ENCODE measurements at places on chromosomes 16 and 17.

GRCh38 chr16:50308237-50308965, 42.0 kb downstream of the ADCY7 start:
- no peak for DNase-seq

DNA sequence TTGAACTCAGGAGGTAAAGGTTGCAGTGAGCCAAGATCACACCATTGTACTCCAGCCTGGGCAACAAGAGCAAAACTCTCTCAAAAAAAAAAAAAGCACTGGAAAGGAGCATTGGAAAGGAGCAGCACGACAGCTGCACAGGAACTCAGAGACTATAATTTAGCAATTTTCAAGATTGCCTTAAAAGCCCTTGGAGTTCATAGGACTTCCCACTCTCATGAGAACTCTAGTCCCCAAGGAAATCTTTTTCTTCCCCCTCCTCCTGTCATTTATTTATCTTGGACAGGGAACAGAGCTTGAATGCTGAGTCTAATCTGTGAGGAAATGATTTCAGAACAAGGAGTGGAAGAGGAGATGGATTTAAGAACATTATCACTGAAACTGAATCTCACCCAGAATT, 69.0 kb downstream of the PLXDC1 start:
- DNase-seq = no peak

GRCh38 chr17:38674749-38675615, at the start of gene EPOP:
Gene EPOP (minus strand): TSS chr17:38674957. CDS start chr17:38674495, 462 bp downstream.
- no peak for DNase-seq

DNA sequence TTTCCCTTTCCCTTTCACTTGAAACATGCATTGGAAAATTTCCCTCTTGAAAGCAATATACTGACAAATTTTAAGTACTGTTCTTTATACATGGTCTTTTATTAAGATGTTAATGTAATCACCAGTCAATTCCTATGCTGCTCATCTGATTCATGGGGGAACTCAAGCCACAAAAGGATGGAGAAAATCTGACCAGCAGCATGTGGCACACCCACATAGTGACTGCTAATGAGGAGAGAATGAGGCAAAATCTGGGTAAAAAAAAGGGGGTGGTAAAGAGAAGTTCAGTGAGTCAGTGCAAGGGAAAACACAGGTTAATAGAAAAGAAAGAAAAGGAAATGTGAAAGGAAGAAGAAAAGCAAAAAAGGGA, 11.3 kb downstream of the RFFL start:
- no peak for DNase-seq

- DNase-seq = no peak
Observed at GRCh38 chr16:24921229-24921628, 75.5 kb downstream of the SLC5A11 start.

GRCh38 chr16:57730771-57731730, 4.5 kb upstream of the KATNB1 start:
- DNase-seq = no peak

DNA sequence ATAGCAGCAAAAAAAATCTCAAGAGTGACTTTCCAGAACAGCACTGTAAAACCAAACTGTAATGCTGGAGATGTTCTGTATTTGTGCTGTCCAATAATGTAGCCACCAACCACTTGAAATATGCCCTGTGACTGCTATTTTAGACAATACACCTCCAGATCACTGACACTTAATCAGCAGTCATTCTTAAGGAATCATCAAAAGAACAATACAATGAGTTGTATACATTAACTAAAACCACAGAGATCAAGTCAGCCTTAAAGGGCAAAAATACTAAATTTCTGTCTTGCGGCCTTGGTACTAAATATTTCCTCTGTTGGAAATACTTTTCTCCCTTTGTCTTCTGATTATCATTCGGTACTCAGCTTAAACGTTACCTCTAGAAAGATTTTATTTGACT, 33.6 kb upstream of the ANKFY1 start:
- DNase-seq = no peak

DNA sequence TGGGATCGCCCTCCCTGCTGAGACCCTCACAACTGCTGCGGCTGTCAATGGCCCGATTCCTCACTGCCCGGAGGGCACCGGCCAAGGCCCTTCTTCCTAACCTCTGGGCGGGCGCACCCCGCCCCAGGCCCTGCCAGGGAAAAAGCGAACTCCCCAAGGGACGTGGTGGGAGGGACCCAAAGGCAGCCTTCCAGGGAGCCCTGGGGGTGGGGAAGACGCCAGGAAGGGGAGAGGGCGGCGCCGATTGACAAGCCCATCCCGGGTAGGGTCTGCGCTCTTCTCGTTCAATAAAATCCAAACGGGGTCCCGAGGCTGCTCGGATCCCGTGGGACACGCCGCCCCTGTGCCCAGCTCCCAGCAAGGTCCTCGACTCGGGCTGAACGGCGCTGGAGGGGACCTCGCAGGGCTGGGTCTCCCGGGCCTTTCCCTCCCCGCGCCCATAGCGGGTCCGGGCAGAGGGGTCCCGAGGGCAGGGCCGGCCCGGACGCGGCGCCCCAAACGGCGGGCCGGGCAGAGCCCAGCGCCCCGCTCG, 416 bp downstream of the KIFC3 start:
- peak; percentile 14 for DNase-seq

DNA sequence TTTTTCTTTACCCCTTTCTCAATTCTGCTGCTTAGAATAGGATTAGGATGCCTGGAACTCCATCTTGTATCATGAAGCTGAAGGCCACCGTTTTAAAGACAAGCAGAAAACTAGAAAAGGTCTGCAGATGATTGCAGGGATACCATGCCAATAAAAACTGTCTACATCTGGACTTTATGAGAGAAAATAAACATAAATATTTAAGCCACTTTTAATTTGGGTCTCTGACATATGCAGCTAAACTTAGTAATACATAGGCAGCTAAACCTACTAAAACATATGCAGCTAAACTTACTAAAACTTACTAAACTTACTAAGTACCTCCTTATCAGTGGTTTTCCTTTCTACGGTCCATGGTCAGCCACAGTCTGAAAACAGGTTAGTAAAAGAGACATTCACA, 48.4 kb downstream of the FBXL20 start:
- DNase-seq = no peak

DNA sequence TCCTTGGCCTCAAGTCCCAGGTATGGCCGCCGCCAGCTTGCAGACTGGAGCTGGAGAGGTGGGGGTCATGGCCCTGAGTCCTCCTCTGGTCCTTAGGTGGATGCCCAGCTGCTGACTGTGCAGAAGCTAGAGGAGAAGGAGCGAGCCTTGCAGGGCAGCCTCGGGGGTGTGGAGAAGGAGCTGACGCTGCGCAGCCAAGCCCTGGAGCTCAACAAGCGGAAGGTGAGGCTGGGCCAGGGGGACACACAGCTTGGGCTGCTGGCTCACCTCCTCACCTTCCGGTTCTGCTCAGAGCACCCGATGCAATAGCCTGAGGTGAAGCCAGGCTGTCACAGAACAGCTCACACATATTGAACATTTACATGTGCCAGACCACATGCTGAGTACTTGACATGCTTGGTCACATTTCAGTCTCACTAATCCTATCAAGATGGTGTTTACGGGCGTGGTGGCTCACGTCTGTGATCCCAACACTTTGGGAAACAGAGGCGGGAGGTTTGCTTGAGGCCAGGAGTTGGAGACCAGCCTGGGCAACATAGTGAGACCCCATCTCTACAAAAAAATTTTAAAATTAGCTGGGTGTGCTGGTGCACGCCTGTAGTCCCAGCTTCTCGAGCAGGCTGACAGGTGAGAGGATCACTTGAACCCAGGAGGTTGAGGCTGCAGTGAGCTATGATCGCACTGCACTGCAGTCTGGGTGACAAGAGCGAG, 7.4 kb downstream of the RNF40 start:
- DNase-seq = no peak

- no peak for DNase-seq
Observed at GRCh38 chr17:48756830-48757251, 28.3 kb upstream of the HOXB13 start.

- DNase-seq = no peak
Observed at GRCh38 chr17:74635418-74635817, 11.9 kb upstream of the CD300E start.

DNA sequence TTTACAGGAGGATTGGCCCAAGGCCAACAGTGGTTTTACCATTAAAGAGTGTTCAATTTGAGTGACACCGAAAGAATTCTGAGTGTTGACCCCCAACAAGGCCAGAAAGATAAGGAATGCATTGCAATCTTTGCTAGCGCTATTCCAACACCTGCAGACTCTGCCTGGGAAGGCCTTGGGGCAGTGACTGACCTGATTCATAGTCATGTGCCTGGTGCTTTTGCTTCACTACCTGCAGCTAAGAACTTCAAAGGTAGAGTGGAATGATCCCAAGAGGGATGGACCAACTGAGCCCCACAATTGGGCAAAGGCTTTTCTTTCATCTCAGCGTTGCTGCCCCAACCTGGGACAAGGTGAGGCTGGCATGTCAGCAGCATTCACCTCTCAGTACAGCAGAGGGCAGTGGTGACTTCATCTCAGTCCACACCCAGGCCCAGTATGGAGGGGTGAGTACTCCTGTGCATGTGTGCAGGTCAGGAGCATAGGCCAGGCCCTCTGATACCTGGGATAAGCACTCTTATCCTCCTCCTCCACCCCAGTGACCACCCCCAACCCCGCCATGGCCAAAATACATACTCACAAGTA, 149.6 kb upstream of the GNAO1 start:
- DNase-seq = no peak

GRCh38 chr17:61412143-61412859, 12.7 kb downstream of the TBX2 start:
- DNase-seq = peak; percentile 68

DNA sequence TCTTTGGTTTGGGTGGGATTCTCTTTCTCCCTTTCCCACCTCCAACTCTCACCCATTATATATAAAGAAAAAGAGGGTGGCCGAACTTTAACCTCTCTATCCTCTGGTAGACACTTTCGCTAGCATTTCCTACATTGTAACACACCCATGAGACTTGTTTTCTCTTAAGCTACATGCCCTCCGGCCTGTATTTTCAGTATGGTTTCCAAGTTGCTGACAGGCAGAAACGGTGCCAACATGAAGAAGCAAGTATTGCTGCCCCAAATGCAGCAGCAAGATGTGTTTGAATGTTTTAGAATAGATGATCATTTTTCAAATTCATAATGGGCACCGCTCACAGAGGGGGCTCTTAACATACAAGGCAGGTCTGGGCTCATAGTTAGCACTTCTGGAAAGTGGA, 18.7 kb upstream of the CYB5B start:
- DNase-seq = no peak

GRCh38 chr16:10539236-10539635, 41.2 kb downstream of the EMP2 start:
- no peak for DNase-seq

GRCh38 chr17:2177235-2177811, 122.4 kb downstream of the HIC1 start:
- no peak for DNase-seq

- DNase-seq = no peak
Observed at GRCh38 chr17:51711581-51711980, 446.9 kb downstream of the CA10 start.

DNA sequence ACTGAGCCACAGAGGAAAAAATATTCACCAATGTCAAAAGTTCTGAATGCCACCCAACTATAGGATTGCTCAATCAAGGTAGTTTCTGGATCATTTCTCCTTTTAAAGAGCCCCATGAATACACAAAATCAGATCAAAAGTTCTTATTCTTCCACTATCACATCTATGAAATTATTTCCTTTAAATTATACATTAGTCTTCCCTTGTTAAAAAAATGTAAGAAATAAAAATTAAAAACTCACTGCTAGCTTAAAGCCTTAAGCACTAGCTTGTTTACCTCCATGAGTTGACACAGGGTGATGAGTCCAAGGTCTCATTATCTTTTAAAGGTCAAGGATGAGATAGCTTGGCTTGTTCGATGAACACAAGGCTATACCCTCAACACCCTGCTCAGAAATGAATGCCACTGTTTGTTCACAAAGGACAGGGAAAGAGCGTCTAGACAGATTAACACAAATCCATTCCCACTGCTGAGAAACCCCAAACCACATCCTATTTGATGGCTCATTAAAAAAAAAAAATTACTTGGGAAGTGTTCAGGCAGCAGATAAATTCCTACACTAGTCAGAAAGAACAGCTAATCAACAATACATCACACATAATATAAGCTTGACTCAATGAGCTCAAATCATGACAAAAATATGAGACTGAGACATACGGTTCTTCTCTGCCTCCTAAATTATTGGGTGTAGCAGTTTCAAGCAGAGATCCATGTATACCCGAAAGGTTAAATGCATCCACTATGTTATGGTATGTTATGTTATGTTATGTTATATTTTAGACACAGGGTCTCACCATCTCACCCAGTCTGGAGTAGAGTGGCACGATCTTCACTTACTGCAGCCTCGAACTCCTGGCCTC, 118.9 kb downstream of the PARN start:
- no peak for DNase-seq

DNA sequence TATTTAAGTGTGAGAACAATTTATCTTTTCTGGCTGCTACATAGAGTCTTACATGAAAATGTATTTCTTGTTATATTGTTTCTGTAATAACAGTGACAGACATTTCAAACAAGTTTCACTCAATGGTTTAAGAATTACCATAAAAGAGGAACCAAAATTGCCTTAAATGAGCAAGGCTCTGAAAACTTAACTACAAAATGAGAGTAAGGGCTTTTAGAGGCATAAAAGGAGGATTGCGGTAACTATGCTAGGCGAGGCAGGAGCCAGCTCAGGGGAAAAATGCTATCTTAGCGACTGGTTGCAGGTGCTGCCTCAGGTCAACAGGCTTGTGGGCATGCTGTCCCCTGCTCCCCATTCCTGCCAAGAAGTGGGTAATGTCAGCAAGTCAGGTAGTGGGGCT, 81.7 kb upstream of the MSI2 start:
- DNase-seq = no peak

DNA sequence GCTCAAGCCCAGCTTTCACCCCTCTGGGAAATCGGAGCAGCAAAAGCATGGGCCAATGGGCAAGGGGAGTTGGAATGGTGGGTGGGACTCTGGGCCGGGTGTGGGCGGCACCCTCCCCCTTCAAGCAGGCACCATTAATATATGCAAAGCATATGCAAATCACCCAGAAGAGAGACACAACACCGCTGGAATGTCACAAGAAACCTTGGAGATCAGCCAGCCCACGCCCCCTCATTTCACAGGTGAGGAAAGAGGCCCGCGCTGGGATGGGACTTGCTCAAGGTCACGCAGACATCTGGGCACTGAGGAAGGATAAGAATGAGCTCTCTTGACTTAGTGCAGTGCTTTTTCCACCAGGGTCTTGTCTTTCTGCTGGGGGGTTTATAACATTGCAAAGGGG, 4.8 kb downstream of the SRCIN1 start:
- no peak for DNase-seq
